ENCODE measurements at places on chromosomes 12 and 14. TPM values are rescaled to one million over a fixed set of nuclear protein-coding genes. Genes with fewer than 3 reads are reported as not detected.

DNA sequence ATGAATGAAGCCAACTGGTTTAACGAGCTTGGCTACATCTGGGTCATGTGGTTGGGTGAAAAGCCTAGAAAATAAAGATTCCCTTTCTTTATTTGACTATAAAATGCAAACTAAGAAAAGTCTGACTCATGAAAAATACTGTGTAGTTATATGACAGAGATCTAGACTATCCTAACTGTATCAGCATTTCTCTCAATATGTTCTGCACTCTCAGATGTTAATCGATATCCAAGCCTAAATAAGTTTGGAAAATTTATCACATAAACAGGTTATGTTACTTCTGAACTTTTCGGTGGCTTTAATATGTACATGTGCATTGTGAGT, 133.1 kb downstream of the DAAM1 start:
- no peak for DNase-seq

DNA sequence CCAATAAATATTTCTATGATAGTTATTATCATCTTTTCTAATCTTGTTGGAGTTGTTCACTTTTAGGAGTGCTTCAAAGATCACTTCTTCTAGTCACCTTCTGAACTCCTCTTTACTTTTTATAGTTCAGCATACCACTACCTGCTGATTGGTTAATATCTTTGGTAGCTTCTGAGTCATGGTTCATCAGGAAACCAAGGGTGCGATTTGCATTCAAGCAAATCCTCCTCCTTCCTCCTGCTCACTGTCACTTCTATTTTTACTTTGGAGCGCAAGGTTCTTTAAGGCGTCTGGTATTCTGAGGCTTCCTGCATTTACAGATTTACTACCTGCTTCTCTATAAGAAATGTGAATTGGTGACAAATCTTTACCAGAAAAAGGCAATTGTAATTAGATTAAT, 24.0 kb downstream of the SYT1 start:
- no peak for DNase-seq

DNA sequence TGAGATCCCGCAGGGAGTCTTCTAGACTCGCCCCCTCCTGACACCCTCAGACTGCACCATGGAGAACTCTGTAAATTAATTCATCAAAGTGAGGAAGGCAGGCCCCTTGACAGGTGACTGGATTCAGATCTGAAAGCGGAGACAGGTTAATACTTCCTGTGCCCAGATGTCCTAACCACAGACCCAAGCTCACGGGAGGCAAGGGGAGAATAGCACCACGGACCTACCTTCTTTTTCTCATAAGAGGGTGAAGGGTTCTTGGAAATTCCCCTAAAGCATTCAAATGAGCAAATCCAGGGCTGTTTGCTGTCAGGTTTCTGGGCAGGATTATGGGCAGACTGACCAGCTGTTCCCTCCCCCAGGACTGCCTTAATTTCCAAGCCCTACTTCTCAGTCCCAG, 170.0 kb downstream of the ZFP36L1 start:
- DNase-seq, result no peak

DNA sequence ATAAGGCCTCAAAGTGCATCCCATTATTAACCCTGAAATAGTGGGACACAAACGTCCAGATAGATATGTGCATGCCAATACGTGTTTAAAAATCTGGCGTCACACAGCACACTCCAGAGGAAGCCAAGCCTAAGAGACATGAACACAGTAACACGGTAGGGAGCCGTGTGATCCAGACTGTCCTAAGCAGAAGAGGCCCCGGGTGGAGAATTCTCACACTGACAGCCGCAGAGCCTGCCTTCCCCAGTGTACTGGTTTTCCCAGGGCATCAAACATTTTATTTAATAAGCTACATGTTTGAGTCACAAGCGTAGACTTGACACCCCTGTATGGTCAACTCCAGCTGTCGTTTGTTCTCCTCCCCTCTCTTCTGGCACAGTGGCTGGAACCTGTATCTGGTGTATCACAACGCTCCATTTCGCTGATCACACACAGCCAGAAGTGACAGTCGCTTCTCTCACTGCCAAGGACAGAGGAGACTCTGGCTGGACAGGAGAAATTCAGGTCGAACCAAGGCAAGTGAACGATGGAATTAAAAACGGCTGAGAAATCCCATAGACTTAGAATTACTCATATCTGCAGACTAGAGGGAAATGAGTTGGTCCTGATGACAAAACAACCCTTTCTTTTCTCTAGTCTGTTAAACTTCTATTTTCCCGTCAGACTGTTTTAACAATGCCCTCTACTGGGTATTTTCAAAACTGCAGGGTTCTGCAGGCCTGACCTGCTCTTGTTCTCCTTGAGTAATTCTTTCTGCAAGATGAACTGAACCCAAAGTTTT, 359.9 kb downstream of the RGS6 start:
- DNase-seq, result peak; percentile 18

- no peak for DNase-seq
These were observed 3.1 kb upstream of the PNMA1 start for GRCh38 chr14:73717266-73717665.

SERPINA5 gene
- total RNA-seq, result not detected

PLD4 gene
- not detected for total RNA-seq

DNA sequence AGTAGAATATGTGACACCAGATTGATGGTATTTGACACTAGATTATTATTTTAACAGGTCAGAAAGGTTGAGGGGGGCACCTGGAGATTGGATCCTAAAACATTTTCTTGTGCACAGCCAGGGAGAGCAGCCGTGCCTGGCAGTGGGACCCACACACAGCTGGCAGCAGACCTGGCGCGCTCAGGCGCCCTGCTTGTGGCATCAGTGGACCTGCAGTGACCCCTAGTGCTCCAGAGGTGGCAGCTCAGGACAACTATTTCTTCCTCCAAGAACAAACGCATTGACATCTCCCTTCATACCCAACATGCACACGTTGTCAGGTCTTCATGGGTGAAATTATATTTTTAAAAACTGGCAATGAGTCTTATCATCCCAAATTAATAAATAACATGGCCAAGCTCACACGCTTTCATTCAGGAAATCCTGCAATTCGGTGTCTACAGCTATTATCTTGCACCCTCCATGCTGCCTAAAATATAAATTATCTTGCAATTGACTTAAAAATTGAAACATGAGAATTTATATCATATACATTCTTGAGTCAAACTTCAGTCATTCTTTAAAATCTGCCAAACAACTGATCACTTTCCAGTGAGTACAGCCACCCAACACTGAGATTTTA, 7.7 kb upstream of the TMEM132D start:
- peak; percentile 66 for DNase-seq

KRT3 gene
- total RNA-seq, result not detected

GRCh38 chr12:128976120-128976738, 123.0 kb downstream of the GLT1D1 start:
- peak; percentile 73 for DNase-seq

GRCh38 chr12:82723093-82723492, 36.4 kb downstream of the TMTC2 start:
- peak; percentile 8 for DNase-seq

DNA sequence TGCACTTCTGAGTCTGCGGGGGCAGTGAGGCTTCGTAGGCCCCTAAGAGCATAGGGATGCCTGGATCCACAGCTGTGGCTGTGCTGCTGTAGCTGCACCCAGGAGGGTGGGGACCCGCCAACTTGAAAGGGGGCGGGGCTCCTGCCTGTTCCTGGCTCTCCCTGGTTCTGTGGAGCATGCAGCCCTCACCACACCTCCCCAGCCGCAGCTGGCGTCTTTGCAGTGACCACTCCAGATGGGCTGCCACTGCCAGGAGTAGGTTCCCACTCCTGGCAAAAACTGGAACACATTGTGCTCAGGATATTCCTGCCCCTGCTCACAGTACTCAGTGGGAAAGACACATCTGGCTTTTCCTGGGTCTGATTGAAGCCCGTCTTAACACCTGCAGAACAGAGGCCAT, 35.8 kb downstream of the TIMELESS start:
- DNase-seq, result no peak

DNA sequence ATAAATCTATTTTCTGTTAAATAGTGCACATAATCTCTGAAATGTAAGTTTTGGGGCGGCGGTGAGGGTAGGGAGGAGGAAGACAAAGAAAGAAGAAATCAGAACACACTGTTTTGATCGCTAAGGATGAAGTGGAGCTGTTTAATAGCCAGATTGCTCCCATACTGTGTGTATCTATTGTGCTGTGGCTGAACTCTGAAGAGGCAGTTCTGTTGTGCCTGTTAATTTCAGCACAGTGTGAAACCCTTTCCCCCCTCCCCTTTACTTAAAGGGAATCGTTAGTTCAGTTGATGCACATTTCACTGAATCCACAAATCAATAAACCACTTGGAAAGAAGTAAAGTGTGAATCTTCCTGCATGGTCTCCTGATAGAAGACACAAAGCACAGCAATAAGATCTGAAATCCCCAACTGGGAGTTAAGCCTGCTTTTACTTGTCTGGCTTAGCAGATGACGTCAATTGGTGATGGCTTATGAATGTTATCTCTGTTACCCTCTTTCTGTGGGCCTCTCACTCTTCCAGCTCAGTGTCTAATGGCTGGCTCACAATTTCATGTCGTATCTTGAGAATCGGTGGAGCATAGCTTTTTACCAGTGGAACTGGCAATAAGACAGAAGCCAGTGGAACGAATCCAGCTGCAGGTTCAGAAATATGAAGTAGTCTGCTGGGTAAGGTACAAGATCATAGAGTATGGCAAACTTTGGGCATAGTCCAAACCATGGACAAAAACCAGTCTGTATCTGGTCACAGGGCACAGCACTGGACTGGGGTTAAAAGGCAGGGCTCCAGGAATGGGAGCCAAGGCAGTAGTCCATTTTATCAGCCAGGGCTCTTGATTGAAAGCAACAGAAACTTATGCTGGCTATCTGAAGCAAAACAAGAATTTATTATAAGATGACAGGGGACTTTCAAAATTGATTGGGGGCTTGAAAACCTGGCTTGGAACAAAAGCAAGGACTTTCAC, 413.5 kb upstream of the SEL1L start:
- no peak for DNase-seq

DNA sequence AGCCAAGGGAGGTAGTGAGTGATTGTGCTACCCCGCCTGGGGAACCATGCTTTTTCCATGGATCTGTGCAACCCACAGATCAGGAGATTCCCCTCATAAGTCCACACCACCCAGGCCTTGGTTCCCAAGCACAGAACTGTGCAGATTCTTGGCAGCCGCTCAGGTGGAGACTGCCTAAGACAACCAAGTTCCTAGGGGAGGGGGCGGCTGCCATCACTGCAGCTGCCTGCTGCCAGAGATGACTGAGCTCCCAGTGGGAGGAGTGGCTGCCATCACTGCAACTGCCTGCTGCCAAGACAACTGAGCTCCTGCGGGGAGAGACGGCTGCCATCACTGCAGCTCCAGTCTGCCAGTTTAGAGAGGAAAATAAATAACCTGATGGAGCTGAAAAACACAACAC, 138.3 kb upstream of the GARIN2 start:
- no peak for DNase-seq

CAPRIN2 gene
- total RNA-seq, result 10.0 TPM

DNA sequence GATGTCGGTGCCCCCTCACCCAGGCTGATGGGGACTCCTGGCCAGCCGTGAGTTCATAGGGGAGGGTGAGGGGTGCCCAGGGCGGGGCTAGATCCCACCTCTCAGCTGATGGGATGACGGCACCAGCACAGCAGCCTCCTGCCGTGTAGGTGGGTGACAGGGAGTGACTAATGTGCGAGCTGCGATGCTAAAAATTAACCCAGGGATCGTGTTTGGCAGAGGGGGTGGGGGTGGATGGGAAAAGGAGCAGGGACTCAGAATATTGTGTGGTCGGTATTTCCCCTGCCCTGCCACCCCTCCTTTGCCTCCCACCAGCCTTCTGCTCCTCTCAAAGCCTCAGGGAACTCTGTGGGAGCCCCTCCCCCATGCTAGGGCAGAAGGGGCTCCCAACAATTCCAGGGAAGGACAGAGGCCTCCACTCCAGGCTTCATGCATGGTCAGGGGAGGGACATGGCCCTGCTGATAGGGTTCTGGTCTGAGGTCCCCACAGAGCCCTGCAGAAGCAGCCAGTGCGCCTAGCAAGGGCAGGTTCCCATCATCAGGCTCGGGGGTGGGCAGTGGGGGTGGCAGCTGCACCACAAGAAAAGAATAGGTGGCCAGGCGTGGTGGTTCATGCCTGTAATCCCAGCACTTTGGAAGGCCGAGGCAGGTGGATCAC, 12.5 kb downstream of the TAMALIN start:
- no peak for DNase-seq

DNA sequence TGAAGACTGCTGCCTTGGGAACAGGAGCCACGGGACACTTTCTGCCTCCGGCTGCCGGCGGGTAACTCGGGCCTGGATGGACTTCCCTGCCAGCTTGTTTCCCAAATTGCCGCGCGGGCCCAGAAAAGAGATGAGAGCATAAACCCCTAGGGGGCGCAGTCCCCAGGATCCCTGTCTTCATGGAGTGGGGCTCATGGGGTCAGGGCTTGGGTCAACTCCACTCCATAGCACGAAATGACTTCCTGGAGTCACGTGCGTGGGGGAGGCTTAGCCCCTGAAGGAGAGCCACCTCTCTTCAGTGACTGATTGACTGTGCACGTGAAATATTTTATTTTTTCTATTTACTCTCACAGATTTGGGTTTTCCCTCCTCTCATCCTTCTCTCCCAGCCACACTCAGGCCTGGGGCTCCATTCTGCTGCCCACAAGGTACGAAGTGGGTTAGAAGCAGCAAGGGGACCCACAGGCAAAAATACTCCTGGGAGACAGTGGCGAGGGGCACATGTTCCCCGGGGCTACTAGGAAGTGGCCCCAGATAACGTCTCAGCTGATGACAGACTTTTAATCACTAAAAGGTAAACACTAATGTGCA, 10.0 kb downstream of the PGF start:
- peak; percentile 66 for DNase-seq

DNA sequence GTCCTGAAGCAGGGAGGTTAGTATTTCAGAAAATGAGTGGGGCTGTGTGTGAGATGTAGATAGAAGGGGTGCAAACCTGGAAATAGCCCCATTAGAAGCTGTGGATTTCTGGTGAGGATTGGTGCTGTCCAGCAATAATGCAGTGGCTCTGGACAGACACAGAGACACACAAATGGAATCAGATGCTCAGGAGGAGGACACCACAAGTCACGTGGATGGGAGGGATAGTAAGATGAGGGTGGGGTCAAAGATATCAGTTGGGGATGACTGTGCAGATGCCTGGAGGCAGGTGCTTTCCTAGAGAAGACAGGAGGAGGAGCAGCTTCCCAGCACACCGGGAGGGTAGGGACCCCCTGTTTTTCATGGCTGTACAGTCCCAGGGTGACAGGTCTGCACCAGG, 136.5 kb downstream of the PLXNC1 start:
- no peak for DNase-seq

CMA1 gene
- total RNA-seq, result 0.39 TPM

DNA sequence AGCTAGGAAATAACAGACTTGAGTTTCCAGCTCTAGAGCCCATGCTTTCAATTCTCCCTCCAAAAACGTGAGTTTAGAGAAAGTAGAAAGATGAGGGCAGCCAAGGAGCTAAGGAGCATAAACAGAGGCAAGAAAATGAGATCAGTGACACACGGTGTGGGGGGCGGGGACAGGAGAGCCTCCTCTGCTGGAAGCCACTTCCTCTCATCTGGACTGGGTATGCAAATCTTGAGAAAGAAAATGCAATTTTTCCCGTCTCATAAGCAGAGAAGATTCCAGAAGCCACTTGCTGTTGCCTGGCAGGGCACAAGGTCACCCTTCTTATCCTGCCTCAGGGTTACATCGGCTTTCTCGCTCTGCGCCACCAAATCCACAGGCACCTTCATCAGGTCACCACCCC, 6.0 kb downstream of the OR10P1 start:
- peak; percentile 63 for DNase-seq

Data from activated CD4-positive, alpha-beta T cell treated with anti-CD3 and anti-CD28 coated beads for 36 hours (primary cell).